NAMALWA (cell line): ENCODE measurements at places on chromosomes 4 and X.

DNA sequence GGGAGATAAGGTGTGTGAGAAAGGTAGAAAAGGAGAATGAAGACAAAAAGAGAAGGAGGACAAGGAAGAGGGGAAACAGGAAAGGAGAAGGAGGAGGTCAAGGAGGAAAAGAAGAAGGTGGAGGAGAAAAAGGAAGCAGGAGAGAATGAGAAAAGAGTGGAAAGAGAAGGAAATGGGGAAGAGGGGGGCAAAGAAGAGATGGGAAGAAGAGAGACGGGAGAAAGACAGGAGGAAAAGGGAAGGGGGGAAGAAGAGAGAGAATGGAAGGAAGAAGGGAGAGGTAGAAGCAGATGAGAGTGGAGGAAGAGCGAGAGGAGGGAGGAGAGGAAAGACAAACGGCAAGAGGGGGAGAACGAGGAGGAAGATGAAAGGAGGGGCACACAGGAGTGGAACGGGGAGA, 4.1 kb downstream of the GATA1 start:
- DNase-seq: no peak

- no peak for DNase-seq
Observed at GRCh38 chrX:99703473-99703872, 706.6 kb downstream of the PCDH19 start.

DNA sequence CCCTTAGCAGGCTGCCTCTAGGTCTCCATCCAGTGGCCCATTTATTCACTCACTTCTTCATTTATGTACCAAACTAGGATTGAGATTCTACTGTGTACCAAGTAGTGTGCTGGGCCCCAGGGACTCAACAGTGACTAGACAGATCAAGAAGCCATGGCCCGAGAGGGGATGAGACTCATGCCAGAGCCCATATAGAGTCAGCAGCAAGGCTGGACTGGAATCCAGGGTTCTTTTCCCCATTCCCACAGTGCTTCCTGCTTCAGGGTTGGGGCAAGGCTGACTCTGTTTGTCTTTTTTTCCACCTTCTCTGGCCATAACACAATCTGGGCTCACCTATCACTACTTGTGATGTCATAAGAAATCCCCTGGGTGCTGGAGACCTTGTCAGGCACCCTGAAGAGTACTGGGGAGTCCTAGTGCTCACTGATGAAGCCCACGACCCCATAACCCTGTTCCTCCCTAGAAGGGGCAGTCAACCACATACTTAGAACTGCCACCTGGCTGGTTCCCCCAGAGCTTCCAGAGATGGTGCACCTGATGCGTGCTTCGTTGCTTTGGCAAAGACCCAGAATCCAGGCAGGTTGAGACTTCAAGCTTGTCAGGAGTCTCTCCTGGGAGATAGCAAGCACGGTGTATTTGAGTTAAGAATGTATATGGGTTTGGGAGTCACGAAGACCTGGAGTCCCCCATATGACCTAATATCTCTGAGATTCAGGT, 6.2 kb downstream of the RTL5 start:
- no peak for DNase-seq

DNA sequence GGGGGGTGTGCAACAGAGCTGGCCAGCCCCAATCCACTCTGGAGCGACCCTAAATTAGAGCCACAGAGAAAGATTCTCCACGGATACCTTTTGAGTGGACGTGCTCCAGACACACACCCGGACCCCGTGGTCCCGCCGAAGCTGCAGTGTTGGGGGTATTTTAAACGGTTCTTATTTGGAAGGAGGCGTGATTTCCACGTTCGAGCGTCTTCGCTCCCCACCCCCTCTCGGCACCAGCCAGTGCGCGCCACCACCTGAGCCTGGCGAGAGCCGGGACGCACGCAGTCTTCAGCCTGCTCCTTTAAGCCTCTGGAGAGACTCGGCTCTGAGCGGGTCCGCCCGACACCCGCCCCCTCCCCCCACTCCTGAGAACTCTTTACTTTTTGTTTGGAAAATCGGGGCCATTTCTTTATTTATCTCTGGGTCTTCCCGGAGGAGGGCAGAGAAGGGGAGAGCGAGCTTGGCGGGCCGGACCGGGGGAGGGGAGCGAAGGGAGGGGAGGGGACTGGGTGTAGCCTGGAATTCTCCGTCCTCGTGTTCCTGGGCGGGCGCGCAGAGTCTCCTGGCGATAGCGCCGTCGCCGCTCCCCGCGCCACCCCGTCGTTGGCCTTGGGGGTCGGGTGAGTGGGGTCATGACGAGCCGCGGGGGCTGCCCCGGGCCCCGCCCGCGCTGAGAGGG, 668 bp upstream of the PTCHD1 start:
- DNase-seq: no peak

DNA sequence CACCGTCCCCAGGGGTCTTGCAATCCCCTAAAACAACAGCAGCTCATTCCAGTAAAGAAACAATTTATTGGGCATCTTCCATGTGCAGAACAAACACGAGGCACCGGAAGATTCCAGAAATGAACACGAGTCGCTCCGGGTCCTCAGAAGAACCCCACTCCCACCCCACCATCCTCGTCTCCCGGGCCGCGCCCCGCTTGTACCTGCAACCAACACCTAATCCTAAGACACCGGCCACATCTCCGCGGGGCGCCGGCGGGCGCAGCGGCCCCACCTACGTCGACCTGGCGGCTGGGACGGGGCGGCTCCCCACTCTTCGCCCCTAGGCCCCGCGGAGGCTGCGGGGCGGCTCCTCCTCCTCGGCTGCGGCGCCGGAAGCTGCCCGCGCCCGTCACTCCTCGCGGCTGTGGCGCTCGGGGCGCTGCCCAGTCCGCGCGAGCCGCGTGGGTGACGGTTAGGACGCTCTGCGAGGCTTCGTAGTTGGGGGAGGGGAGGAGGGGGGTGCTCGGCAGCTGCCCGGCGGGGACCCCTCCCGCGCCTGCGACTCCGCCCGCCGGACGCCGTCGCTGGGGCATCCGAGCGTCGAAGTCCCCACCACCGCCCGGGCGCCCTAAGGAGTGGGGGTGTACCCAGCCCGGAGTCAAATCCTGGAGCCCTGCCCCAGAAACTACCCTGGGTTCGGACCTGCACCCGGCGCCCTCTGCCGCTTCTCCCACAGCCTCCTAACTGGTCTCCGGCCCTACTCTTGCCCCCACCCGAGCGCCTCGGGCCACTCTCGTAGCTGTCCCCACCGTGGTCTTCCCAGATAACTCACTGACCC, at the start of gene CCDC158:
Gene CCDC158 (minus strand): TSS at position 380 of the 820 bp plus-strand sequence. CDS start 17,934 bp downstream, outside the sequence.
- no peak for DNase-seq

DNA sequence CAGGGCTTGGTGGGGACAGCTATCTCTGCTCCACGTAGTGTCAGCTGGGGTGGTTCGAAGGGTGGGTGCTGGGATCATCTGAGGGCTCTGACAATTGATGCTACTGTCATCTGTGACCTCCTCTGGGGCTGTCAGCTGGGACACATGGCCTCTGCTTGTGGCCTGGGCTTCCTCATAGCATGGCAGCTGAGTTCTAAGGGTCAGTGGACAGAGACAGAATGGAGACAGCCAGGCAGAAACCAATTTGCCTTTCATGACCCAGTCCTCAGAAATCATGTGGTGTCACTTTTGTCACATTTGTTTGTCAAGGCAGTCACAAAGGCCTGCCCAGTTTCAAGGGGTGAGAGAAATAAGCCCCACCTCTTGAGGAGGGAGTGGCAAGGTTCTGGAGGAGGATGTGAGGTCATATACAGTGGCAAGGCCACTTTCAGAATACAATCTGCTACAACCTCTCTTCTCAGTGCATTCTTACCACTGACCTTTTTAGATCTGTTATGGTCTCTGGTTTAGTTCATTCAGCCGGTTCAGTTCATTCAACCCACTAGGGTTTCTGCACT, 103.6 kb upstream of the BCOR start:
- peak; percentile 47 for DNase-seq

- DNase-seq: no peak
Observed at GRCh38 chr4:48108309-48109073, 25.6 kb downstream of the TXK start.

DNA sequence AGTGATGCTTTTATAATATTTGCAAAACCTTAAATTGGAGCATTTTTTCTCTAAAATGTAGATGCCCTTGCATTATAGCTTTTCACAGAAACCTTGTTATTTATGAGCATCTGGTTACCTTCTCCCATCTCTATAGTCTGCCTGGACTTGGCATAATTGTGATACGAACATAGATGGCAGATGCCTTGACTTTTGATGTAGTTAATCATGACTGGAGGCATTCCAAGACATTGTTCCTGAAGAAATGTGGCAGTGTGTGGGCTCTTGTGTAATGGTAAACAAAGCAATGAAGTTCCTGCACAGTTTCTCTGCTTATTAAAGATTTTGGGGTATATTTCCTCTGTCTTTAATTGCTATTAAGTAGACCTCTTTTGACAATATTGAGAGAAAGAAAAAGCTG, 500.1 kb downstream of the PCDH19 start:
- DNase-seq: no peak

DNA sequence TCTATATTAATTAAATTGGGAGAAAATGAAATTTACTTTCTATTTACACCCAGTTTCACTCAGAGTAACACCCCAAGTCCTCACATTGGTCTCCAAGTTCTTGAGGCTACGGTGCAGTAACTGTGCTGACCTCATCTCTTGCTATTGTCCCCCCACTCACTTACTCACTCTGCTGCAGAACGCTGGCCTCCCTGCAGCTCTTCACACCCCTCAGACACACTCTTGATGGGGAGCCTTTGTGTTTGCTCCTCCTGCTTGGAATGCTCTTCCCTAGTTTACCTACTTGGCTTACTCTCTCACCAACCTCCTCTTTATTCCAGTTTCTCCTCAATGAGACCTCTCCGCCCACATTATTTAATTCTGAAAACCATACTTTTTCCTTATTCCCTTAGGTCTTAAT, 22.2 kb upstream of the SPARCL1 start:
- no peak for DNase-seq

DNA sequence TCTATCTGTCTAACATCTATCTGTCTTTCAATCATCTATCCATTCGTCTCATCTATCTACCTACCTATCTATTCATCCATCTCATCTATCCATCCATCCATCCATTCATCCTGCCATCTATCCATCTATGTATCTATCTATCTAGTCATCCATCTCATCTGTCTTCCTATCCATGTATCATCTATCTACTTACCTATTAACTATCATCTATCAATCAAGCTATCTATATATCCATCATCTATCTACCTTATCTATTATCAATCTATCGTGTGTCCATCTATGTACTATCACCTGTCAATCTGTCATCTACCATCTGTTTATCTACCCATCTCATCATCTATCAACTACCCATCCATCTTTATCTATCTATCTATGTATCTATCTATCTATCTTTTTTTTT, 217.7 kb downstream of the CRLF2 start:
- DNase-seq: no peak

DNA sequence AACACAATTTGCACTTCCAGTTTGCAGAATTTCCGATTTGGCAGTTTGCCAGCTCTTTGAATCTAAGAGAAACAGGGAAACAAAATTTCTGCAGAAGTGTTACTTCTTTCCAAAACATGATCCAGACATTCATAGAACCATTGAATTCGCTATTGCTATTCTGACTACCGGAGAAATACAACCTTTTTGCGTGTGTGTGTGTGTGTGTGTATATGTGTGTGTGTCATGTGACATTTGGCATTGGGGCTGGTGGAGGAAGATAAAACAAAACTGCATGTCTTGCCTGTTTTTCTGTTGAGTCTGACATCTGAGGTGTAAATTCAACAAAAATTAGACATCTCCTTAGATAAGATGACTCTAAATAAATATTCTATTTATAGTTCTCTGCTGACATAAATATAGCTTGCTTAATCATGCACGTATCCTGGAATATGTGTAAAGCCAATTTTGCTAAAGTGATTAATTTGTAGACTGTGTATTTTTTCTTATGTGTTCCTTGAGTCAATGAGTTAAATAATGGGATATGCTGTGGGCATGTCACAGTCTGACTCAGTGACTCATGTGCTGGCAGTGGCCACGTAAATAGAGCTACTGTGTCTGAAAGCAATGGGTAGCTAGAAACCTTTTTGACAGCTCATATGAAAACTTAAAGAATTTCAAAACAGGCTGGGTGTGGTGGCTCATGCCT, 98.9 kb downstream of the HPGD start:
- DNase-seq: peak; percentile 58

- DNase-seq: no peak
Observed at GRCh38 chrX:136386826-136387225, 86.1 kb downstream of the ADGRG4 start.

- no peak for DNase-seq
Observed at GRCh38 chrX:18981124-18981807, 2.6 kb downstream of the PHKA2 start.

GRCh38 chr4:4499438-4500123, 42.3 kb downstream of the STX18 start:
- DNase-seq: no peak

- DNase-seq: no peak
Observed at GRCh38 chrX:47707031-47707780, 48.2 kb upstream of the UXT start.

DNA sequence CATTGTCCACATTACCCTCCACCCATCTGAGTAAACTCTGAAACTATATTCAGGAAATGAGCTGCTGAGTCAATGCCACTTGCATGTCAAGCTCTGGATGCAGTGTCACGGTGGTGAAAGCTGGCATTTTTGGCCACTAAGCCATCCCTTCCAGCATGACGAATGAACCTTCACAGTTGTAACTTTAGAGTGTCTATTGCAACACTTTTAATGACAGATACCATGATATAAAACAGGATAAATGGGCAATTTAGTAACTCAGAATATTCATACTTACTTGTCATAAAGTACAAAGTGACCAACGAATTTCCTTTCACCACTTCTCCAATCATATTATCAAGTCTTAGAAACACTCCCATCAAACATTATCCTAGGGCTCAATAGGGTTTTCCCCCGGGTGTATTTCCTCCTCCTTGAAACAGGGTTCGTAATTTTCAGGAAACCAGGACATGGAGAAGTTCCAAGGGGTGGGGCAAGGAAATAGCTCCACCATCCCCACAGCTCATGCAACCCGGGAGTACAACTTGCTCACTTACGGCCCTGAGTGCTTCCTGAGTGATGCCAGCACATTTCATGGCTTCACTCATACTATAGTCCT, 73.1 kb downstream of the MTHFD2L start:
- no peak for DNase-seq

GRCh38 chr4:74536557-74536956, 91.6 kb downstream of the AREG start:
- no peak for DNase-seq

- no peak for DNase-seq
Observed at GRCh38 chr4:87121341-87122065, 98.9 kb downstream of the KLHL8 start.

DNA sequence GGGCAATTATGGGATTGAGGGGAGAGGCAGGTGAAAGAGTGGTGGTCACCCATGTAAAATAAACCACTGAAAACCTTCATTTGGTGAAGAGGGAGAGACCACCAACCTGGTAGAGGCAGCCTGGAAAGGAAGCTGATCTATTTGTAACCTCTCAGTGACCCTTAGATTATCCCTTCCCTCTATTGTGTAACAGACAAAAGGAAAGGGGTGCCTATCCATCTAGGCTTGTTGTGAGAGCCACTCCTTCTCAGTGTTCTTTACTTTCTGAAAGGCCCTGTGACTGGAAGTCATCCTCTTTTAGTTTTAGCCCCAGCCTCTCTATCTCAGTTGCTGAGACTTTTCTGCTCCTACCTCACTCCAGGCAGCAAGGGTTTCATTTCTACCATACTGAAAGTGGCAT, 142.4 kb downstream of the TMEM164 start:
- DNase-seq: no peak

- DNase-seq: no peak
Observed at GRCh38 chrX:31449965-31450364, 378.1 kb upstream of the FTHL17 start.

- DNase-seq: no peak
Observed at GRCh38 chrX:43744284-43744683, 88.2 kb downstream of the MAOA start.

GRCh38 chr4:182585321-182585720, 331.9 kb downstream of the DCTD start:
- DNase-seq: no peak
